ENCODE measurements at places on chromosomes 1 and 21.

- no peak for DNase-seq
These were observed 114.7 kb downstream of the DMRTB1 start for GRCh38 chr1:53573931-53574330.

GRCh38 chr1:197600751-197601150 lies 174.5 kb downstream of the DENND1B start:
- no peak for DNase-seq

- no peak for DNase-seq
These were observed 47.4 kb downstream of the SLC30A10 start for GRCh38 chr1:219880765-219881457.

DNA sequence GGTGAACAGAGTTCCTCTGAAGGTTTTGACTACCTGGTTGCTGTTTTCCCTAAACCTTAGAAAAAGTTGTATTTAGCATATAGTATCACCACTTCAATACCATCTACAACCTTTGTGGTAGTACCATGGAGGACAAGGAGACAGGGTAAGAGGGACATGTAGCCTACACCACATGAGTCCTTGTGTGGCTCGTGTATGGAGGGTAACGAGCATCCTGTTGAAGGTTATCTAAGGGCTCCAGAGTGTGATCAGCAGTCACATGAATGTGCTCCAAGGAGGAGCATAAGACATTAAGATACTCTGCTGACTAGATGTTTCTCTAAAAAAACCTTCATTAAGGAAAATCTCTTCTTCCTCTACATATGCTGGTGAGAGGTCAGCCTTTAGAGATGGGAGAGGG lies 67.3 kb downstream of the VCAM1 start:
- DNase-seq = no peak

GRCh38 chr1:115718011-115718754 lies 50.3 kb downstream of the CASQ2 start:
- no peak for DNase-seq

DNA sequence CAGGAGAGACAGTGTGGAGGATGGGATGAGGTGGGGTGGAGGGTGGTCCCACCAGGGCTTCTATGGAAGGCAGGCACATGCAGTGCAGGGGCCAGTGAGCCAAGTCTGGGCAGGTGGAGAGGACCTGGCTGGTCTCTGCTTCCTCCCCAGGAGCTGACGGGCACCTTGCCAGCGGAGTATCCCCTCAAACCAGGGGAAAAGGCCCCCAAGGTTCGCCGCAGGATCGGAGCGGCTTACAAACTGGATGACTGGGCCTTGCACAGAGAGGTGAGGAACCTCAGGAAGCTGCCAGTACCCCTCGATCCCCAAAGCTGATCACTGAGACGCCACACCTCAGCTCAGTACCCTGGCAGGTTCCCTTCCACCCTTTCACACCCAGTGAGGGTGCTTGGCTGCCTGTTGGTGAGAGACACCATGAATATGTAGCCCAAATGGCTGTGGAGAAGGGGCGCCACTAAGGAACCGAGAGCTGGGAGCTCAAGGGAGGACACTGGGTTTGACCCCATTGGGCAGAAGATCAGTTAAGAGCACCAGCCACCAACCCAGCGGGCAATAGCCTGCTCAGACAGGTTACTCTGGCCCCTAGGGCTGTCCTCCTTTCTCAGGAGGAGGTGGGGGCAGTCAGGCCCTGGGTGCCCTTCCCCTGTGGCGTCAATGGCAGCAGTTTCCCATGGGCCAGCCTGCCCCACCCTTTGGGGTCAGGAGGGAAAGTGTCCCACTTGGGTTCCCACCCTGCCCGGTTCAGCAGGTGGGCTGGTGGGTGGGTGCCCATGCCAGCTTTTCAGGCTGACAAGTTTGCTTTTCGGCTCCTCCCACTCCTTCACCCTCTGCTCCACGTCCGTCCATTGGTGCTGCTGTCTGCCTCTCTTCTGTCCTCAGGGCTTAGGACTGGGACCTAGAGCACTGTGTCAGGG lies 5.5 kb downstream of the INAVA start:
- DNase-seq = no peak

DNA sequence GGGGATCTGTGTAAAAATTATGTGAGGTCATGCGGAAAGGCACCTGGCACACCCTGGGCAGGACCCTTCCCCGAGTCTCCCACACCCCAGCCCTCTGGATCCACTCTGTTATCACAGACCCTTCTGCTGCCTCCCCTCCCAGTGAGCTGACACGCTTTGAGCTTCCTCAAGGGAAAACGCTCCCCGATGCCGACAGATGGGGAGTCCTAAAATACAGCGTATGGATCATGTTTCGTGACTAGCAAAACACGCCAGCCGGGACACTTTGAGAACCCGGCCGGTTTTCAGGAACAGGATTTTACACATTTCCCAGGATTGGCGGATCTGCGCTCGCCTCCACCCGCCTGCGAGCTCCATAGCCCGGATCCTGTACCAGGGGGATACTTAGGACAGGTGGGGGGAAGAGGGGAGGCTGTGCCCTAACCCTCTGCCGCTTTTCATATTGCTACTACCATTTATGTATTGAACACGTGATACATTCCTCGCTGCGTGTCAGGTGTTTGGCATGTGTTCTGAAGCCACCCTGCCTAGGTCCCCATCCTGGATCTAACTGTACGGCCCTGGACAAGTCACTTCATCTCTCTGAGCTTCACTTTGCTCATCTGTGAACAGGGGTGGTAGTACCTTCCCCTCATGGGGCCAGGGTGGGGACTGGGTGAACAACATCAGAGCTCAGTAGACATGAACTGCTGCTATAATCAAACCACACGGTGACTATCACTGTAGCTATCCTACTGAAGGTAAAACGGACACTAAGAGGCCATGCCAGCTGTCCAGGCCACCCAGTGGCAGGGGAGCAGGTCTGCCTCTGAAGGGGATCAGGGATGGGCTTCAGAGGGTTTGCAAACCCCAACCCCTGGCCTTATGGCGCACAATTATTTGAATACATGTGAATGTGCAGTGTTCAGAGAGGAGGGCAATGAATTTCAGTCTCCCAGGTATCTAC lies 63.2 kb downstream of the SSBP3 start:
- DNase-seq = no peak

GRCh38 chr1:99270646-99271045 lies 6.4 kb downstream of the PLPPR4 start:
- DNase-seq = no peak

DNA sequence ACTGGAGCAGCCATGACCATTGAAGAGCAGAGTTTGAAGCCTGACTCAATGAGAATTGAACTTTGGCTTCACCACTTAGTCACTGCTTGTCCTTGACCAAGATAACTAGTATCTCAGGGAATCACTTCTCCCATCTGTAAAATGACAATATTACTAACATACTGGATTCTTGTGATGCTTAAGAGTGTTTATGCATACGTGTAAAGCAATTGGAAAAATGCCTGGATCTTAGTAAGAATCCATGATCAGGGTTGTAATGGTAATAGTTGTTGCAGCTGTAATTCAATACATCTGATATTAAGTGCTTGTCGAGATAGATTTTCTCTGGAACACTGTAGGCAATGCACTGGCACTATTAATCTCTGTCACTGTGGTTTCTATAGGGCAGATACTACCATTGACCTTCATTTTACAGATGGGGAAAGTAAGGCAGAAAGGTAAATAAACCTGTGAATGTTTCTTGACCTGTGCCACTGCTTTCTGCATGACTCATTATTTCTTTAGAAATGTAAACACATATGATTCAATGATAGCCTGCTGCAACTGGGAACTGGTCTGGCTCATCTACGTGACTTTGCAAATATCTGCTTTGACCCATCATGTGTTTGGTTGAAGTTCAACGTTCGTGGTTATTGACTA lies 662.5 kb downstream of the PLA2G4A start:
- DNase-seq = no peak

DNA sequence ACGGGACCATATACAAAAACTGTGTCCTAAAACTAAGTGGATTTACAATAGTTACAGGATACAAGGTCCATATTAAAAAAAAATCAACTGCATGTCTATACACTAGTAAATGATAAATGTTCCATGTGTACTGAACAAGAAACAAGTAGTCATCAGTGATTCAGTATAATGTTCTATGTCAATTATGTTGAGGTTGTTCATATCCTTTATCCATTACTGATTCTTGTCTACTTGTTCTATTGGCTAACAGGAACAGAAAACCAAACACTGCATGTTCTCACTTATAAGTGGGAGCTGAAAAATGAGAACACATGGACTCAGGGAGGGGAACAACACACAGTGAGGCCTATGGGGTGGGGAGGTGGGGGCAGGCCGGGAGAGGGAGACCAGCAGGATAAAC lies 90.5 kb downstream of the CDC42BPA start:
- DNase-seq = no peak

- no peak for DNase-seq
These were observed 62.8 kb downstream of the PIK3CD start for GRCh38 chr1:9714257-9714718.

GRCh38 chr1:186745531-186746146 lies 65.4 kb upstream of the PTGS2 start:
- no peak for DNase-seq

- no peak for DNase-seq
These were observed 149.3 kb downstream of the RUNX1 start for GRCh38 chr21:34899760-34900159.

- DNase-seq = no peak
These were observed 760.1 kb upstream of the NEGR1 start for GRCh38 chr1:73042403-73042802.

- no peak for DNase-seq
These were observed 172.7 kb downstream of the TPR start for GRCh38 chr1:186202271-186202764.

DNA sequence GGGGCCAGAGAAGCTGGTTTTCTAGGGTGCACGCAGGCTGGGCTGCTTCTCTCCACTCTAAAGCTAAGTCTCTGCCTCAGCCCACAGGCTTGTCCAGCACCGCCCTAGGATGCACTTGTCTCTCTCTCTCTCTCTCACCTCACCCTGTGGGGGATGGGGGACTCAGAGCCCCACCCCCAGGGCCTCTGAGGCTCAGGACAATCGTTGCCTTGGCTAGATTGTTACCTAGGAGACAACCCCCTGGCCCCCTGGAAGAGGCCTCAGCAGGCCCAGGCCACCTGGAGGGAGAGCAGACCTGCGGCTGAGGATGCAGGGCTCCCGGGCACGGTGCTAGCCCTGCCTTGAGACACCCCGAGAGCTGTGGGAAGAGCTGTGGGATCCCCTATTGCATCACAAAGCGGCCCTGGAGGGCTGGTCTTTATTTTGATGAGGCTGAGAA lies at the start of gene ACTRT2:
Gene ACTRT2, plus strand, starts transcription at position 235 of the 439 bp plus-strand sequence. CDS start 220 bp downstream, outside the sequence.
- no peak for DNase-seq

GRCh38 chr21:40829791-40830190 lies 17.2 kb downstream of the DSCAM start:
- DNase-seq = no peak

GRCh38 chr1:59383963-59384362 lies 87.1 kb downstream of the FGGY start:
- DNase-seq = no peak

DNA sequence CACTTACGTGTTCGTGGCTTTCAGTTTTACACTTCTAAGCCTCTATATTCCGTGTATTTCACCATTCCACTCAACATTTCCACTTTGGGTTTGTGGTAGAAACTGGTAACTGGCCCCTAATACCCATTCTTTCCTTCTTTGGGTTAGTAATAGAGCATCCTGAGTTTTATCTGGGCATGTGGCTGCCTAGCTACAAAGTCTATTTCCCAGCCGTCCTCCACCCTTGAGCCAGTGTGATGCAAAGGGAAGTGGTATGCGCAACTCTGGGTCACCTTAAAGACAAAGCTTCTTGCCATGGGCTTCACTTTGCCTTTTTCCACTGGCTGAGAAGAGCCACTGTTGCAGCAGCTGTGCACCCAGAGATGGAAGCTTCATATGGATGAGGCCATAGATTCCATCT lies 73.9 kb downstream of the LAMC2 start:
- no peak for DNase-seq

DNA sequence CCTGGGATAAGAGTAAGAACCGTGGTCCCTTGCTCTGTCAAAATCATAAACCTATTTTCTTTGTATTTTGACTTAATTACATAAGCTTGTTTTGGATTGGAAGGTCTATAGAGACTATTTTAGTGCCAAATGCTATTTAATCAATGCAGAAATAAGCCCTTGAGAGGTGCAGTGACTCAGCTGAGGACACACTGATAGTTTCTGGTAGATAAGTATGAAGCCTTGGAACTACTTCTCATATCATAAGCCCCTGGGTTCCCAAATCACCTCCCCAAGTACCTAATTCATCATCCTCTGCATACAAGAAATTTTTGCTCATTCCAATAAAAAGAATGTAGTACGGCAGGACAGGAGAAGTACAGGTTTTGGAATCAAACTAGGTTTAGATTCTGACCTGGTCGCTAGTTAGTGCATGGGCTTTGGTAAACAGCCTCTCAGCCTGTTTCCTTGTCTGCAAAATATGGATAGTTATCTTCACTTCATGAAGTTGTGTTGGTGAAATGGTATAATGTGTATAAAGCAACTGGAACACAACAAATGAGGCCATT lies 3.3 kb upstream of the CD55 start:
- DNase-seq = no peak

DNA sequence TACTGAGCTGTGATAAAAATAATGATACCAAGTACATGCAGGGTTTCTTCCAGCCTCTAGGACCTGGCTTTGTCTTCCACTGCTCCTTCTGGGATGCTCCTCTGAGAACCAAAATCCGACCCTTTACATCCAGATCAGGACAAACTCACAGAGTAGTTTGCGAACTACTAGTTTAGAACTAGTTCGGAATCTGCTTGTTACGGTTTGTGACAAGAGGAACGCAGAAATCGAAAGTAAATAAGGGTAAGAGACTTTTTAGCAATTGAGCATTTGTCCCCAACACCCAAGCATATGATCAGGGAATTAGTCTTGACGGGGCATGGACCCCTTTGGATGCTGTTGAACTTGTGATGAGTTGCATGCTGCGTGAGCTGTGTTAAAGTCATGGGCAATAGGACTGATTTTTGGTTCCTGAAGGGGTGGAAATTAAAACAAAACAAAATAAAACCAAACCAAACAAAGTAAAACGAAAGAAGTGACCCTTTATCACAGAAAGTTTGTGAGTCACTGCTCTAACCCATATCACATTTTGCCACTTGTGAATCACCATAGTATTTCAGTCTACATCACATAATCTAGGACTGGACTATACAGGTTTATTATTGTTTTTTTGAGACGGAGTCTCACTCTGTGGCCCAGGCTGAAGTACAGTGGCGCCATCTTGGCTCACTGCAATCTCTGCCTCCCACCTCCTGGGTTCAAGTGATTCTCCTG lies 35.7 kb upstream of the ERRFI1 start:
- DNase-seq = no peak

GRCh38 chr1:93078638-93078985 lies 471 bp upstream of the MTF2 start:
- DNase-seq = no peak

DNA sequence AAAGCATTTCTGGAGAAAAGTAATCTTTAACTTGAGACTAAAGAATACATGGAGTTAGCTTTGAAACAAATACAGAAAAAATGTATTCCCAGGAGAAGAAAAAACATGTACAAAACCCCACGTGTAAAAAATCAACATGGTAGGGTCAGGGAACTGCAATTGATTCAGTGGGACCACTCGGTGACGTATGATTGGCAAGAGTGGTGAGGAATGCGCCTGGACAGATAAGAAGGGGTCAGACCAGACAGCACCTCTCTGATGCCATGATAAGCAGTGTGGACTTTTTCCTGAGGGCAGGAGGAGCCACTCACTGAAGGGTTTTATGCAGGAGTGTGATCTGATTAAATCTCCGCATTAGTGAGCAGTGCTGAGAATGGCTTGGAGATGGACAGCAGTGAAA lies 142.5 kb downstream of the DAB1 start:
- DNase-seq = no peak

All from GM12864 (cell line).